ENCODE measurements at places on chromosomes 3 and 15.

DNA sequence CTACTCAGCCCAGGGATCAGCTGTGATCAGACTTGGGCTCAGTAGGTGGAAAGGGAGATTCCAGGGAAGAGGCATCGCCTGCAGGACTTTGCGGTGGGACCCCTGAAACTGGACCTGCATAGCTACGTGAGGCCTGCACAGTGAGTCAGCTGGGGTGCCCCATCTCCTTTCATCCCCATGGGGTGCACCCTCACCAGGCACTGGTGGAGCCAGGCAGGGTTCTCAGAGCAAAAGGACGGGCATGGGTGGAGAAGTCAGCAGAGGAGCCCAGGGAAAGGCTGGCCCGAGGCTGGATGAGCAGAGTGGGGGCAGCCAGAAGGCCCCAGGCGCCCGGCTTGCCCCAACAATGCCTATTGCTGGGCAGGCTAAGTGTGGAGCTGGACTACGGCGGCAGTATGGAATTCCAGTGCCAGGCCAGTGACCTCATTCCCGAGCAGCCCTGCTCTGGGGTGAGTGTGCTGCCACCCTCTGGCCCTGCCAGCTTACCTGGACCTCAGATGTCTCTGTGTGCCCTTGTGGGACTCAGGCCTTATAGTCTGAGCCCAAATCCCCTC is 19.7 kb downstream of the ACAA1 start:
- DNase-seq, result no peak

DNA sequence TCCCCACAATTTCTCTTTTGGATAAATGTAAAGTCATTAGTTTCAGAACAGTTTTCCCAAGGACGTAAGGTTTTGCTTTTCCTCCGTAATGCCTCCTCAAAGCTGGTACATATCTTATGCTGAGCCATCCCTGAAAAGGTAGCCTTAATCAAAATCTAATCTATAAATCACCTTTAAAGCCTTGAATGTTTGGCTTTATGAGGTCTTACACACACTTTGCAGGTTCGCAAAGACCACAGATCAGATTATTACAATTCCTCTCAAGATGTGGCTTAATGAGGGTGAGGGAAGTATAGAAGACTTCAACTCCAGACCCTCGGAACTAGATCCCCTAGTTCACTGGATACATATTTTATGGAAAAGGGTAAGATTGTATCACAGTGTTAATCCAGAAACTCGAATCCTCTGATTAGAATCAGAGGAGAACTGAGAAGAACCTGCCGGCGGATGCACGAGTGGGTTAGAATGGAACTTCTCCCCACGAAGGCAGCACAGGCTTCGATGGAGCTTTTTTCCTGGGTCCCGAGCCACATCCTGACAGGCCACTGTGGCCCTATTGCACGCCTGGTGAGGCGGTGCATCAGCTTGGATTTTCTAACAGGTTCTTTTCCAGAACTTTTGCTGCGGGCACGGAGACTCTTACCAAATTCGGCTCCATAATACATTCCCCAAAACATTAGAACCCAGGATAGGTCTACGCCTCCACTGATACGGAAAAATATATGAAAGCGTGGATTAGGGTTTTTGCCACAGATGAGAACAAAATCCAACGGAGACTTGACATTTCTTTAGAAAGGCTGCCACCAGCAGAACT is 1.2 kb downstream of the CTXND1 start:
- DNase-seq, result no peak

DNA sequence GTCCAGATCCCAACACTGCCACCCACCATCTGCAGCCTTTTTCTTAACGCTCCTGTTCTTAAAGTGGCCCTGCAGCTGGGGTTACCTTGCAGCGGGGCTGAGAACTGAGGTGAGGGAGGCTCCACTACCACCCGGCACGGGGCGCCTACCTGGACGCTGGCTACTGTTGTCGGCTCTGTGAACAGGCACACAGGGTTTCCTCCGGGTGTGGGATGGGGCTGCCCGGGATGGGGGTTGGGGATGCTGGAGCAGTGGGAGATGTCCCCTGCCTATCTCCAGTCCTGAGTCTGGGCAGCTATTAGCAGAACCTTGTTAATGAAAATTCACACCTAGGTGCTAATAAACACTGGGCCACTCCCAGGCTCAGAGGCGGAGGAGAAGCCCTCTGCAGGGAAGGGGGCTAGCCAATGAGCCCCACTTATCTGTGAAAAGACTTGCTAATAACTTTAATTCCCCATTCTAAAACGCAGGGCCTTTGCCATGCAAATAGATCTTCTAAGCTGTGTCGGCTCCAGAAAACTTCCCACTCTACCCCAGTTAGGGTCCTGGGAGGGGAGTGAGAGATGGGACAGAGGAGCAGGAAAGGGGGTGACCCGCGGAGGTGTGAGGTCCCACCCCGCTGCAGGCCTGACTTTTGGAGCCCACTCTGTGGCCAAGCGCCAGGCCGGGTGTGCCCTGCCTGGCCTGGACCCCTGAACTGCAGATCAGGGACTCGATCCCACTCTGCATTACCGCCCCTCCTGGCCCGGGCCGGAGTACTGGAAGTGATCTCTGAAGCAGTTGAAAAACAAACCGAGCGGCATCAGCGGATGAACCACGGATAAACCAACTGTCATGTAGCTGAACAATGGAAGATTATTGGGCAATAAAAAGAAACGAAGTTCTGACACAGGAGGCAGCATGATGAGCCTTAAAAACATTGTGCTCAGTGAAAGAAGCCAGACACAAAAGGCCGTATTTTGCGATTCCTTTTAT is 3.1 kb downstream of the MESP1 start:
- DNase-seq, result no peak

DNA sequence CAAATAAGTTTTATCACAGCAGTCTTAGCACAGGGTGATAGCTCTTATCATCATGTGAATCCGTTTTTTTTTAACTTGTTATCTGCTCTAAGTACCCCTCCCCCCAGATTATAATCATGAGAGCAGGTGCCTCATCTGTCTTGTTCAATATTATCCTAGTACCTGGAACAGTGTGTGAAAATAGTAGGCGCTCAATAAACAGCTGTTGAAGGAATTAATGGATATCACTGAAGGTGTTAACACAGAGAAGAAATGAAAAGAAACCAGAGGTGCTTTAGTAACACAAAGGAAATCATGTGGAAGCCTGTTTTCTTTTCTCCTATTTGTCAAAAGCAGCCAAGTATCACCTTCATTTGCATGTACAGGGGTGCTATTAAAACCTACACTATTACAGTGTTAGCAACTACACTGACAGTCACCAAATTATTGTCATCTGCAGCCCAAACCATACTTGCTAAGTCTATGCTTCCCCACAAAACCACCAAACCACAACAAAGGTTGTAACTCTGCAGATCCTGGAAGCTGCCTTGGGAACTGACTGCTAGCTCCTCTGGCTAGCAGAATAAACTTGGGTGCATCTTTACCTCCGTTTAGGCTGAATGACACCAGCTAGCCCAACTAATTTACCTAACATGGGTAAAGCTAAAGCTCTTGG is 2.9 kb downstream of the XPC start:
- DNase-seq, result peak; percentile 48

DNA sequence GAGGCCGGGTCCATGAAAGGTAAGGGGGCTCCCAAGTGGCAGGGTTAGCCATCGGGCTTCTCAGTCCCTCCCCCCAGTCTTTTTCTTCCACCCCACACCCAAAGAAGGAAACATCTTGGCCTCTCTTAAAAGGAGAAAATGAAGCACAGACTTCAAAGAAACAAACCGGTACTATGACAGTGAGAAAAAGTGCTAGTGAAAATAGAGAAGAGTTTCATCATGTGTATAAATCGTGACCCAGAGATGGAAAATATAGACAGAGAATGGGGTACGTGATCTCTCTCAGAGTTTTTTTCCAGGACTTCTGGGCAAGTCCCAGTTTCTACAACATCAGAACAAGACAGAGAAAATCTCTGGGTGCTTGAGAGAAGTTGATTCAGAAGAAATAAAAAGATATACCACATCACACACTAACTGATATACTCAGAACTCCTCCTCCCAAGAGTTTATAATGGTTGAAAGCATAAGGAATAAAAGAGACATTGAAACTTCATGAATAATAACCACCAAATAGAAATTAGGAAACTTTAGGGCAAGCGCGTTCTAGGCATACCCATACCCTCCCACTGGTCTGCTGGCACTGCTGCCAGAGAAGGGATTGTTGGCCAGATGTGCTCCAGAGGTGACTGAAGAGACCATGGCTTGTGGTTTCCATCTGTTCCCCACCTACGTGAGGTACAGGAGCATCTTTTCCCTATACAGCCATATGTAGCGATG is 318.9 kb upstream of the CHRM5 start:
- DNase-seq, result no peak

DNA sequence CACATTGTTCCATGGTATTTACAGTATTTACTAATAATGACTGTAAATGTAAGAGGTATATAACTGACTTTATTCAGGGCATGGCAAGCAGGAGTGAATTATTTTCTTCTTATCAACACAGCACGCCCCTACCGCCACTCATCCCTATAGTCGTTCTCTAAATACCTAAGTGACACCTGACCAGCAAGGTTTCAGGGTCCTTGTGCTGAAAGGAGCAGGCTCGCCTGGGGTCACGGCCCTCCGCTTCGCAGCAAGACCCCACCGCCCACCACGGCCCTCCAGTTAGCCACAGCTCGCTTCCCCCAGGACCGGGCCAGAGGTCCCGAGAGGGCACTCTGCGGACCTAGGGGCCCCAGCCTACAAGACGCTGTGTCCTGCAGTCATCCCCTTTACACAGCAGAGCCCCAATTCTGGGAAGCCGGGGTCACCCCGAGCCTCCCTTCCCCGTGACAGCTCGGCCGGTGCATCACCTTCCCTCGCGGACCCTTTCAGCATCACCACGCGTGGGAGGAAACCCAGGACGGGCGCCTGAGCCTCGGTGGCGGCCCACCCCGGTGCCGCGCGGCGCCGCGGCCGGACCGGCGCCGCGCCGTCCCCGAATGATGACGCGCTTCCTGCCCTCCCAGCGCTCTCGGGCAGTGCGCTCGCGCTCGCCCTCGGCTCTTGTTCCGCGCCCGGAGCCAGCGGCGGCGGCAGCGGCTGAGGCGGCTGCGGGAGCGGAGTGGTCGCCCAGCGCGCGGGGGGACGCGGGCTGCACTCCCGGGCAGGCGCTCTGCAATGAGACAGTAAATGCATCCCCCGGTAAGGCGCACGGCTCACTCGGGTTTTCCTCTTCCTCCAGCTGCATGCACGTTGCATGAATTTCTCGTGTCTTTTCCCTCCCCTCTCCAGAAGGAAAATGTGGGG is 225.1 kb upstream of the C2CD4B start:
- peak; percentile 76 for DNase-seq

DNA sequence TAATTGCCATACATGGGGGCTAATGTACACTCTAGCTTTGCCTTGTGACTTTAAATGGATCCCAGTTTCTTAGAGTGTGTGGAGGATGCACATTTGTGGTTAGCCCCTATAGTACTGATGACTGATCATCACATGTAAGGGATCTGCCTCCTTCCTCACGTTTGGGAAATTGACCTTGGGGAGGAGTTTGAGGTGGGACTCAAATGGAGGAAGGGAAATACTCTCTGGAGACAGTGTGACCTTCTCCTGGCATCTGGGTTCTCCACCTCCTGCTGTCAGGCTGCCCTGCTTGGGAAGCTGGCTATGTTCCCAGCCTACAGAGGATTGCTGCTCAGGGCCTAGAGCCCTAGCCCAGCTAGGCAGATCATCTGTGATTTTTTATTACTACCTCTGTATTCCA is 48.7 kb downstream of the PPM1L start:
- DNase-seq, result peak; percentile 12

DNA sequence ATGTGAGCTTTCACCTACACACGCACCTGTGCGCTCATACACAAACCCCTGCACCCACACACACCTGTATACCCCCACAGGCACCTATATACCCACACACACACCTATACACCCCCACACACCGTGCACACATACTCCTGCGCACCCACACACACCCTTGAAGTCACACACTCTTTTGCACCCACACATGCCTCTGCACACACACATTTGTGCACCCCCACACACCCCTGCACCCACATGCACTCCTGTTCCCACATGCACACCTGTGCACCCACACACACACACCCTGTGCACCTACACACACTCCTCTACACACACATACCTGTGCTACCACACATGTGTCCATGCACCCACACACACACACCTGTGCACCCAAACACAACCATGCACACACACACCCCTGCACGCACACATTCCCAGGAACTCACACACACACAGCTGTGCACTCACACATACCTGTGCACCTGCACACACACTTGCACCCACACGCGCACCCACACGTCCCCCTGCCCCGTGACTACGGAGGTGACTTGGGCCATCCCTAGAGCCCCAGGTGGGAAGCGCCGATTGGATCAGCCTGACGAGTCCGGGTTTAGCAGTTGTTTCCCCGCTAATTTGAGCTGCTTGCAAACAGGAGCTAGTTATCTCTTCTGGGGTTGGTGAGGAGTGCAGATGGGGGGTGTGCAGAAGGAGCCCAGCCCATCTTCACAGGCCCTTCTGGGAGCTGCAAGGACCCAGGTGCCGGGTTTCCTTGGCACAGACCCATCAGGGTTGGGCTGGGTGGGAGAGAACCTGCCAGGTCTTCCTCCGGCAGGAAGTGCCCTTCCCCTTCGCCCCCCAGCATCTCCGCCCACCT is 97.8 kb downstream of the CHSY1 start:
- no peak for DNase-seq

DNA sequence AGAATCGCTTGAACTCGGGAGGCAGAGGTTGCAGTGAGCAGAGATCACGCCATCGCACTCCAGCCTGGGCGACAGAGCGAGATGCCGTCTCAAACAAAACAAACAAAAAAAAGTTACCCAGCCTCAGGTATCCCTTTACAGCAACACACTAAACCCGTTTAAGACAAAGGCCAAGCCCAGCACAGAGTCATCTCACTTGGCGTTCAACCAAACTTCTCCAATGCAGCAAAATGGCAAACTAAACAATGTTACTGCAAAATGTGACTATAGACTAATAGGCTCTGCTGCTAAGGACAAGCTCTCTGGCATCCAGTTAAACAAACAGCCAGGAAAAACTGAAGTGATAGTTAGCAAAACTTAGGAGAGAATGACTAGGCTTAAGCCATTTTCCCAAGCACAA is 6.4 kb upstream of the FAM219B start:
- no peak for DNase-seq

All from EL (cell line).